ENCODE measurements at places on chromosomes 5 and 9. TPM values are rescaled to one million over a fixed set of nuclear protein-coding genes. Genes with fewer than 3 reads are reported as not detected.

The ADGRD2 gene
- not detected for total RNA-seq

DNA sequence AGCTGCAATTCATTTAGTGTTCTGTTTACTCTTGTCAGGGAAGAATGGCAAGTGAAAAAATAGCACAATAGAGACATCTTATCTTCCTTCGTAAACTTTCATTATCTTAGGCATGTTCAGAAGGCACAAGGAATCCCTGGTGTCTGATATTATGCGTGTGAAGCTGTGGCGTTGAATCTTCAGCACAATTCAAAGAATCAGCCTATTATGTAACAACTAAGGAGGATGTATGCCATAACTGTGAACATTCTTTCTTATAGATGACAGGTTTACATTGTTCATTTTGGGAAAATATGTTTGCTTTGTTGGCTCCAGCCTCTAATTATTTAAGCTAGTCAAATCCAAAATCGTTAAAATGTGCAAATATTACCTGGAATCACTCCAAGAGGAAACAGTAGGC, 446.1 kb downstream of the ANXA1 start:
- no peak for DNase-seq

DNA sequence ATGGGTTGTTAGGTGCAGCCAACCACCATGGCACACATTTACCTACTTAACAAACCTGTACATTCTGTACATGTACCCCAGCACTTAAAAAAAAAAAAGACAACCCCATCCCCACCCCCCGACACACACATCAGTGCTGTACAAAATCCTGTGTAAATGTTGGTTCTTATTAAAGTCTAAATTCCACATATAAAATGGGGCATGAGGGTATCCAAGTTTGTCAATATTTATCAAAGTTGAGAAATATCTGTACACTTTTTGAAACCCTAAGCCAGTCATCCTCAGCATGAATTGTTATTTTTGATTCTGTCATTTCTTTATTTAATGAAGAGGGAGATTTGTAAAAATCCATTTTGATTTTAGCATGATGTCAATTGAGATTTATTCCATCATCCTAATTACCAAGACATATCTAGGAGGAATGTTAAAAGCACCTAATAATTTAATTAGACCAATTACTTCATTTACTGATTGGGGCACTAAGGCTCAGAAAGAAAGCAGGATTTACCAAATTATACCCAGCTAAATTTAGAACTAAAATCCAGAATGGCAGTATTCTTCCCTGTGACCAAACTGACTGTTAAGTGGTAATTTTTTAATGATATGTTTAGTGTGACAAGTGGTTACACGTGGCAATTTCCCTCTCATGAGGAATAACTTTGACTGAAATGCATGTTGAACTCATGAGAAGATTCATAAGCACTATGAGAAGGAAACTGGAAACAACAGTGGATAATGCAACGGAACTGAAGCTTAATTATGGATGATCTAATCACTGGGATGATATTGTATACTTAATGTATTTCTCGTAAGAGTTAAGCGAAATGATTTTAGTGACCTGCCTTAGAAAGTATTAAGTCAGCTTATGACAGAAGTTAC, 195.9 kb downstream of the SGCD start:
- no peak for DNase-seq

GRCh38 chr9:3246241-3246640, 279.6 kb downstream of the RFX3 start:
- no peak for DNase-seq

DNA sequence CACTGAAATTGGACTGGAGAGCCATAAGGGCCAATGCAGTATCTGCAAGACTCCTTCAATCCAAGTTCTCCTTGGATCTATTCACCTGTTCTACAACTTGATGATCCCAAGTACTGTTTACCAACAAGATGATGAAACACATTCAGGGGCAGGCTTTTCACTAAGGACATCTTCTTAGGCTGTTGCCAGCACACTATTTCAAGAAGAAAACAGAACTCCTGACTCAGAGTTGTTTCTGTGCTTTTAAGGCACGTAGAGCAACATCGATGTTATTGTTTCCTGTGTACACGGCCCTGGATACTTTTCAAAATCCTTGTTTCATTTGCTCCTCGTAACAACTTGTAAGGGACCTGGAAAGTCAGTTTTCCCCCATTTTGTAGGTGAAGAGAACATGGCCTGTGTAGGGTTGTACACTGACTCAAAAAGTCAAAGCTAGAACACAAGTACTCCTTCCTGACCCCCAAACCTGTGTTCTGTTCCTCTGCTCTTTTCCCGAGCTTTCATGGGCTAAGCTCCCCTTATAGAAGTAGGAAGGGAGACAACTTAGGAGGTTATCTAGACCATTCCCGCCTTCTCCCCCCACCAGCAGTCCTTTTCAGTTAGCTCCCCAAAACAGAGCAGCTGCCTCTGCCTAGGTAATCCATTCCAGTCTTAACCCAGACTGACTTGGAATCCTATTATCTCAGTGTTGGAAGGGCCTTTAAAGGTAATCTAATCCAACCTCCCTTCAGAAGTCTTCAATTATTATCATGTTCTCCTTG, 5.2 kb upstream of the MGAT1 start:
- DNase-seq: no peak

GRCh38 chr5:65185468-65185867, 296.3 kb downstream of the ADAMTS6 start:
- DNase-seq: no peak

DNA sequence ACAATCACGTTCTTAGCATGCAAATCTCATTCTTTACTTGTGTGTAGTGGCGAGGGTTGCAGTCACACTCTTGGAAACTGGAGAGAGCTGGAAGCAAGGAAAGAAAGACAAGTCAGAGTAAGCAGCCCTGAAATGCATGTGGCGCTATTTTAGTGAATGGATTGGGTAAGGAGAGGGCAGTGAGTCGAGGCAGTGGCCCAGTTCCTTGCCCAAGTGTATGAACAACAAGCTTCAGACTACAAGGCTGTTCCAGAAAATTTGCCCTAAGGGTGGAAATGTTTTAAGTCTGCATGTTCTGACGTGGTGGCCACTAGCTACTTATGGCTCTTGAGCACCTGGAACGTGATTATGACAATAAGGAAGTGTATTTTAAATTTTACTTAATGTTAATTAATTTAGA, 59.4 kb upstream of the PTPN3 start:
- no peak for DNase-seq

GRCh38 chr5:177040814-177041420, 18.4 kb downstream of the ZNF346 start:
- peak; percentile 88 for DNase-seq

The TAF9 gene
- 164 TPM for total RNA-seq

DNA sequence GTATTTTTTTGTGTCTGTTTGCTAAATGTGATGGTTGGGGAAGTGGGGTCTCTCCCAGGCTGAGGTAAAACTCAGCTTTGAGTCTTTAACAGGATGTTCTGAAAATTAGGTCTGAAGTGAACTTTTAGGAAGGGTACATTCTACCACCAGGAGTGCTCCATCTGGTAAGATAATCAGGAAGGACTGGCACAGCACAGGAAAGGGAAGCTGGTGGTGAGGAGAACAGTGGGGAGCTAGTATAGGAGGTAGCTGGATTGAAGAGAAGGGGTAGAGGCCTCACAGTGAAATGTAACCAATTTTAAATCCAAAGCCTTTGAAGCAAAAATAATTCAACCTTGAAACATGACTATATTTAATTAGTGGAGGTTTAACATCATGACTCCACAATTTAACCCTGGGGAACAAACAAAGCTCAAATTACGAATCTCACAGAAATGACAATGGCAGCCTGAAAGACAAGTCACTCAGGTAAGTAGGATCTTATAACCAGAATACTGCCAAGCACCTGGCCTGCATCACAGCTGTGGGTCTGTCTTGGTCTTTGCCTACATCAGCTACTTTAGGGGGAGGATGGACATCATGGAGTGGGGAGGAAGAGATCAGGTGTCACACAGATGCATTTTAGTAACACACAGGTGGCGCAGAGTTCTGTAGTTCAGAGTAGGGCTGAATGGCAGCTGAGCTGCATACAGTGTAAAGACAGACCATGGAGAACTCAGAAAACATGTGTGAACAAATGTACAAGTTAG, 445.3 kb downstream of the DMRT2 start:
- DNase-seq: no peak

DNA sequence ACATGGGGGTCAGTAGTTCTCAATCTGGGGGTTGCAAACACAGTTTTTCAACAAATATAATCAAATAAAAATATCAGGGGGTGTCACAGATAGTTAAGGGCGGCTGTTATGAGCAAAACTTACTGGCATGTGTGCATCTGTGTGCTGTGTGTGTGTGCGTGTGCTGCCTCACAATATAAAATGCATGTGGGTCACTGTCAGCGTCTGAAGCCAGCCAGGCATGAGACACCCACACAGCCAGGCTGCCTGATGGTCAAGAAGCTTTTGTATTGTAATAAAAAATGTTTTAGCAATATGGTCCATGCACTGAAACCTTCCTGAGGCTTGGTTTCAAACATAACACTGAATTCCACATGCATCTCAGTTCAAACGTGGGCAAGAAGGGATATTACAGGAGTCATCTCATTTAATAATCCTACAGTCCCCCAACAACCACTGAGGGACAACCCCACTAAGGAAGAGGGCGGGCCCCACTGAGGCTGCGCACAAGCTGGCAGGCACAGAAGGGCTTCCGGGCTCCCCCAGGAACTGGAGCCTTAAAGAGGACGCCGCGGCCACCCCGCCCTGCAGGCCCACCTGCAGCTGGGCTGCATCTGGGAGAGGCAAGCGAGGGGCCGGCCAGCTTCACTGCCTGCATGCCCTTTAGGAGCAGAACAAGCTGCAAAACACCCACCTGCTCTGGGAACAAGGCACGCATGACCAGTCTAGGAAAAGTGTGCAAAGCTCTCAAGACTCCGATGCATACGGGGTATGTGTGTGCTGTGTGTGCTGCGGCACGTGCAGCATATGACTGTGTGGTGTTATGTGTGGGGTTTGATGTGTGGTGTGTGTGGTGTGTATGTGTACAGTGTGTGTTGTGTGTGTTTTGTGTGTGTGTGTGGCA, 14.1 kb downstream of the SEMA4D start:
- no peak for DNase-seq

GRCh38 chr9:87678650-87679355, 47.1 kb upstream of the CTSL start:
- DNase-seq: peak; percentile 65

The GPX3 gene
- total RNA-seq: 380 TPM

GRCh38 chr9:96482476-96482875, 32.5 kb downstream of the HABP4 start:
- DNase-seq: no peak

DNA sequence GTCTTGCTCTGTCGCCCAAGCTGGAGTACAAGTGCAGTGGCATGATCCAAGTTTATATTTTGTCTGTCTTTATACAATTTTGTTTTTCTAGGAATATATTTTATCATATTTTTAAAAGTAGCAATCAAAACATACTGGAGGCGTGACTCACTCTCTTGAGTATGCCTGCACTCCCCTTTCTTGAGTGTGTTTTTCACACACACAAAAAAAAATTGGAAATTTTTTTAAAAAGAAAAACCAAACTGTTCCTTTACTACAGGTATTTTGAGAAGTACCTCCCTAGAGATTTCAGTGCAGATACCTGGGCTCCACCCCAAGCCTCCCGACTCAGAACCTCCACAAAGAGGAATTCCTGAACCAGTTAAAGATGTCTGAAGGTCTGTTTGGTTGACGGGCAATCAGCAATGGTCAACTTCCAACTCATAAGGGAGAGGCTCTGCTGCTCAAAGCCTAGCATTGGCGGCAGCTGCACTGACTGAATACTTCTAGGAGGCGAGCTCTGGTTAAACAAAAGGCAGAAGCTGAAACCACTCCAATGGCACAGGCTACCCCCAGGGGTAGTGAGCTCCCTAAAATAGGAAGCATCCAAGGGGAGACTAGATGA, 27.4 kb downstream of the PDE6A start:
- DNase-seq: no peak

The PDE8B gene
- total RNA-seq: not detected

The RPL35 gene
- 2,412 TPM for total RNA-seq

The EMB gene
- total RNA-seq: not detected

- peak; percentile 74 for DNase-seq
Observed at GRCh38 chr9:121369595-121370265, at the start of gene STOM. Gene STOM, minus strand, starts transcription at chr9:121370250. Its CDS starts 63 bp downstream, at chr9:121370187.

DNA sequence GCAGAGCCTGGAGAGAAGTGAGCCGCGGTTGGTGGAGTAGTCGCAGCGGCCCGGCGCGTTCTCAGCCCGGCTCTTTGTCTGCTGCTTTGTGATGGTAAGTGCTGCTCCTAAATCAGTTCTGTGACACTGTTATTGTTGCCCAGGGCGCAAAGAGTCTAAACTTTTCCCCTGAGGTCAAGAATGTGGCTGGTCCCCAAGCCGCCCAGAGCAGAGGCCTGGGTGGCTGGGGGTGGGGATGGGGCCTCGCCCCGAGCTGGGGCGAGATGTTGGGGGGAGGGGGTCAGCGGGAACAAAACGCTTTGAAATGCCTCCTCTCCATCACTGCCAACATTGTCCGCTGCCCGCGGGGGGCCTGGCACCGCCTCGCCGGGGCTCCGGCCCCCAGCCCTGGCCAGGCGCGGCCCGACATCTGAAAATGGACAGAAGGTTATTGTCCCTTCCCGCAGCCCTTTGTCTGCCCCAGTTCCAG, 11.7 kb upstream of the CERCAM start:
- DNase-seq: no peak

GRCh38 chr9:130383979-130384676, 60.6 kb upstream of the ASS1 start:
- DNase-seq: no peak

DNA sequence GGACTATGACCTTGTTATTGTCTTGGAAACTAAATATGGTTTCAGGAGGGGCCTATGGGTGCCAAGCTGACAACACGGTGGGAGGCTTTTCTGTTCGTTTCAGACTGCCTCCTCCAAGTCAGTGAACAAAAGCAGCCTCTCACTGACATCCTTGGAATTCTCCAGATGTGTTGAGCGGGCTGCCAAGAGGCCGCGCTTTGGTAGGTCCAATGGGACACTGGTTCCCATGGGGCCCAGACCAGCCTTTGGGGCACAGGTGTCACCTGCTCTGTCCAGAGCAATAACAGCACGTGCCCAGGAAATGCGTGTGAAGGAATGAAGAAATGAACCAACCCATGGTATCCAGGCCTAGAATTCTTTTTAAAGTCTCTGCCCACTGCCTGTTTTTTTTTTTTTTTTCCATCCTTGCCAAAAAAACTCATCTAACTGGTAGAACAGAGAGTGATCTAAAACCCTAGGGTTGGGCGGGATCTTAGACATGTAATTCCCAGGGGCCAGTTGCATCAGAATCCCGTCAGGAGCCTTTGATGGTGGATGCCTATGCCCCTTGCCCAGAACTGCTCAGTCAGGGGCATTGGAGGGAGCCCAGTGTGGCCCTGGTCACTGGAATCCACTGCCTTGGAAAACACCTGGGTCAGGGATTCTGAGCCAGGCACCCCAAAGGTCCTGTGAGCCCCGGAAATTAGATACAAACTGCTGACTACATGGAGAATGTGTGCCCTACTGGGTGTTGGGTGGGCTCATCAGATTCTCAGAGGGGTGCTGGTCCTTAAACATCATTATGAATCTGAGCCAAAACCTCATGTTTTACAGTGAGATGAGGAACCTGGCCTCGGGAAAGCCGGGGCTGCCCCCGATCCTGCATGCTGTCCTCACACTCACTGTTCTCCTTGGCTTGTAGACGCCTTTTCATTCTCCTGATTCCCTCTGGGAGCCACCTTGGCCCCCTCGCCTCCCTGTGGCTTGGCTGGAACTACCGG, 60.1 kb downstream of the GTF3C4 start:
- no peak for DNase-seq

The BARX1 gene
- not detected for total RNA-seq

- DNase-seq: no peak
Observed at GRCh38 chr9:91606255-91606995, 182.8 kb upstream of the NFIL3 start.

The CDH10 gene
- total RNA-seq: 2.5 TPM

GRCh38 chr9:79193001-79193400, 378.8 kb upstream of the TLE4 start:
- no peak for DNase-seq

All from H4 (cell line).